ENCODE measurements at places on chromosomes 2 and 18.
A peak's percentile ranks its signal among the peaks of the same experiment; 100 is the strongest.

DNA sequence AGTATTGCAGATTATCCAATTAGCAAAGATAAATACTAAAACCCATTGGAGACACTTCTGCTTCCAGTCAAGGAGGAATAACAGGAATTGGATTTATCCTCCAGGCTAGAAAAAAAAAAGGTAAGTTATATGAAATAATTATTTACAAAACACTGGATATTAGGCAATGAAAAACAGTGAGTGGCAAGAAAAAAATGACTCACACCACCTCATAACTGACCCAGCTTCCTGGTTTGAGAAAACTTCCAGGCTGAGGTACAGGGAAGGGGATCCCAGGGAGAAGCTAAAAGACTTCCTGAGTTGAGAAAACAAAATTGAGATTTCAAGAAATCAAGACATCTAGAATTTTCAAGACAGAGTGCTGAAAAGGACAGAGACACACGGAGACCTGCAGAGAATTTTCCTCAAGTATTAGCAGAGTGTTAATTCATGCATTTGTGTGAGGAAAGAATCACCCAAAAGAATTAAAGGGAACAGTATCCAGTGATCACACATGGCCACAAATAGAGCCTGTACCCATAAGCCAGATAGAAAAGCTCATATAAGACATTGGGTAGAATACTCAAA lies 17.4 kb downstream of the SRD5A2 start:
- no peak for DNase-seq

GRCh38 chr2:68412127-68412819 lies 47.2 kb downstream of the PLEK start:
- DNase-seq = no peak

- DNase-seq = no peak
These were observed 163.2 kb upstream of the KLF7 start for GRCh38 chr2:207328944-207329386.

DNA sequence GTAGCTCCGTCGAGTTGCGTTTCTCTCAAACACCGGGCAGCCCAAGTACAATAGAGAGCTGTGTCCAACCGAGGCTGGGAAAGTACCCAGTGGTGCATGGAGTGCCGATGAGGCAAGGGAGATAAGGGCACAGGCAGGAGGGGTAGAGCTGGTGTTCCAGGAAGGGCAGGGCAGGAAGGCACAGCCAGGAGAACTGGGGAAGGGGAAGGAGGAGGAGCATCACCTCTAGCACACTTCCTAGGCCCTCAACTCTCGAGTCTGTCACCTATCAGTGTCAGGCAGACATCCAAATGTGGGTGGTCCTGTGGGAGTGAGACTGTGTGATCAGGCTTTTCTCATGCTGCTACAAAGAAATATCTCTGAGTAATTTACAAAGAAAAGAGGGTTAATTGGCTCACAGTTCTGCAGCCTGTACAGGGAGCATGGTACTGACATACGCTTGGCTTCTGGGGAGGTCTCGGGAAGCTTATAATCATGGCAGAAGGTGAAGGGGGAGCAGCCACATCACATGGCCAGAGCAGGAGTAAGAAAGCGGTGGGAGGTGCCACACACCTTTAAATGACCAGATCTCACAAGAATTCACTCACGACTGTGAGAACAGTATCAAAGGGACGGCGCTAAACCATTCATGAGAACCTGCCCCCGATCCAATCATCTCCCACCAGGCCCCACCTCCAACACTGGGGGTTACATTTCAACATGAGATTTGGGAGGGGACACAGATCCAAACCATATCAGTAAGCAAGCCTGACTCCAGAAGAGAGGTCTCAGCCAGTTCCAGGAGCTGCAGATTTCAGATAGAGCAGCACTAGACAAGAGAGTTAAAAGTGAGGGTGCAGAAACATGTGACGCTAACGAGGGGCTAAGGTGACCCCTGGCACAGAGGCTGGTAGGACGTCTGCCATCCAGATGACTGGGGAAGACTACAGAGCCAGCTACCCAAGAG lies 75.7 kb downstream of the MBOAT2 start:
- no peak for DNase-seq

GRCh38 chr2:199462347-199462955 lies 4.7 kb upstream of the SATB2 start:
- peak; percentile 21 for DNase-seq

- DNase-seq = no peak
These were observed 31.5 kb downstream of the ACSL3 start for GRCh38 chr2:222892321-222892720.

DNA sequence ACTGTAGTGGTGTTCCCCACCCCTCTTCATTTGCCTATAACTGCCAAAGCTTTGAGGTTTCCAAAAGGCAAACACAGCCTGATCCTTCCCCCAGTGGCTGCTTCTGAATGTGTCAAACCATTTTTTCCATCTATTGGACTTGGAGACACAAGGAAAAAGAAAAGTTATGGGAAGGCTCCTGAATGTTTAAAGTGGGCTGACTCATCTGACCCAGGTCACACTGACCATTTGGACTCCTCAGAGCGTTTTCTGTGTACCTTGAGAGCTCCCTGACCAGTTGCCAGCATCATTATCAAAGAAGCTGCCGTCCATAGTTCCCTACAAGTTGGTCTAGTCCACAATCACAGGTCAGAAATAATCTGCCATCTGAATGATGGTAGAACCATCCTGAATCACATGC lies 123.4 kb upstream of the COL3A1 start:
- DNase-seq = no peak

DNA sequence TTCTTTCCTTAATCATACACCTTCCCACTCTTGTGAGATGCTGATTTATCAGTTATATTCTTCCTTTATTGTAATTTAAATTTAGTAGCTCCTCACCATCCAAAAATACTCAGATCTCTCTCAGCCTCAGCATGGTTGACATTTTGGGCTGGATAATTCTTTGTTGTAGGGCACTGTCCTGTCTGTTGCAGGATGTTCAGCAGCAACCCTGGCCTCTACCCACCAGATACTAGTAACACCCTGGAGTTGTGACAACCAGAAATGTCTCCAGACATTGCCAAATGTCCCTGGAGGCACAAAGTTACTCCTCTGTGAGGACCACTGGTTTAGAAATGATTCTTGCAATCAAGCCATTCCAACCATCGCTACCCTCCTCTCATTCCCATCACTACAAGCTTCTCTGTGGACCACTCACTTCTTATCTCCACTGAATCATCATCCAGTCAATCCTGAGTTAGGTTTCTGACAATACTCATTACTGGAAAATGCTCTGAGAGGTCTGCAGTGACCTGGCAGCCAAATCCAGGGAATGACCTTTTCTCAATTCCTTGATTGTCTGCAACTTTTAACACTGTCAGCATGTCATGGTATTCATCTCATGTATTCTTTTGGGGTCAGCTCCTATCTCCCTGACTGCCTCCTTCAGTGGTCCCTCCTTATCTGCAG lies 43.3 kb downstream of the OSBPL6 start:
- DNase-seq = no peak

GRCh38 chr2:53969968-53970723 lies 647 bp downstream of the PSME4 start:
- peak; percentile 55 for DNase-seq

GRCh38 chr2:180010701-180011100 lies 3.6 kb upstream of the CWC22 start:
- no peak for DNase-seq

- no peak for DNase-seq
These were observed 161.5 kb downstream of the NAPG start for GRCh38 chr18:10687161-10687925.

GRCh38 chr2:230434677-230435324 lies 18.8 kb downstream of the SP100 start:
- no peak for DNase-seq

DNA sequence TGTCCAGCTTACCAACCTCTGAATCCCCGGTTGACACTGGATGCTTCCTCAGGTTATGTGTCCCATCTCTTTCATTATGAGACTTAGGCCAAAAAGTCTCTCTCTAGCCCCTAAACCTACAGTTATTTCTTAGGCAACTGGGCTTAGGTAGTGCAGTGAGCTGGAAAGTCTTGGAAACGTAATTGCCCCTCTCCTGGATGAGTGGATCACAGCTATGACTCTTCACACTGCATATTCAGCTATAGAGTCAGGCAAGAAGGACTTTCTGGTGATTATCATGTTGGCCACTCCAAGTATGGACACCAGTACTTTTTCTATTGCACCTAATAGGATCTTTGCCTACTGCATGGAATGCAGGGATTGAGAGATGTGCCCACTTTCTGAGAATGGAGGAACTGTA lies 458.3 kb upstream of the CELF4 start:
- no peak for DNase-seq

- DNase-seq = peak; percentile 87
These were observed 20.9 kb downstream of the SLC40A1 start for GRCh38 chr2:189559579-189560272.
